ENCODE measurements at places on chromosomes 13 and 19.

- no peak for DNase-seq
Measured at GRCh38 chr13:33087091-33087490, 70.9 kb downstream of the KL start.

DNA sequence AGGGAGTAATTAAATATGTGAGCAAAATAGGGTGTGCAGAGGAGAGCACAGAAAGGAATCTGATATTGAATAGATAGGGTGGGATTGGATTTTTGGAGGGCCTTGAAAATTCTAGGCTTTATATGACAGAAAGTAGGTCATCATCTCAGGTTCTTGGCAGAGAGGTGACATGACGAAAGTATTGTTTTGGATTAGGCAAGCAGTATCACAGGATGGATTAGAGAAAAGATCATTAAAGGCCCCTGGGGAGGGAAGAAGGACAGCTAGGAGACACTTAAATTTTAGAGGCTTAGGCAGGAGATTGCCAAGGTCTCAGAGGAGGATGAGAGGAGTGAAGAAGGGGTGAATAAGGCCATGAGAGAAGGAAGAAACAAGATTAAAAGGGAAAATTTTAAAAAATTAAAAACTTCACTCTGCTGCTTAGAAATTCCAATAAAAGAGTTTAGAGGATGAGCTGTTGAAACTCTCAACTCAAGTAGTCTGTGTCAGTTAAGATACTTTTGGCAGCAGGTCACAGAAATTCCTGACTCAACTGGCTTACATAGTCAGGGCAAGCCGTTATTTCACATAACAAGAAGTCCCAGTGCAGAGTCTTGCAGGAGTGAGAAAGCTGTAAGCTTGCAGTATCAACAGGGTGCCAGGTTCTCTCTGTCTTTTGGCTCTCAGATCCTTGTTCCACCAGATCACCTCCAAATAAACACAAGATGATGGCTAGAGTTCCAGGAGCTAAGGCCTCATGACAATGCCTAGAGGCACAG, 8.8 kb downstream of the GPC6 start:
- no peak for DNase-seq

DNA sequence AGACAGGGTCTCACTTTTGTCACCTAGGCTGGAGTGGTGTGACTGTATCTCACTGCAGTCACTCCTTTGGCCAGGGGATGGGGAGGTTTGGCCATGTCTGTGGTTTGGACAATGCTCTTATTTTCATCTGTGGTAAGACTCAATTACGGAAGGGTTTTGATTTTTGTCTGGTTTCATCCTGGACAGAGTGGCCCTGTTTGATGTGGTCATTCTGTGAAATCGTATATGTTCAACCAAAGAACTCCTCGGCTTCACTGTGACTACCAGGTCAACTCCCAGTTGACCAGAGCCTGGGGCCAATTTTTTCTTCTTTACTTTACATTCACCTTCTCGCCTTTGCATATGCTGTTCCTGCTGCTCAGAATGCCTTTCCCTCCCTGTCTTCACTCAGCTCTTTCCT, 6.8 kb upstream of the CCDC124 start:
- DNase-seq = no peak

- DNase-seq = no peak
Measured at GRCh38 chr13:113991191-113991669, 17.4 kb upstream of the C13orf46 start.

DNA sequence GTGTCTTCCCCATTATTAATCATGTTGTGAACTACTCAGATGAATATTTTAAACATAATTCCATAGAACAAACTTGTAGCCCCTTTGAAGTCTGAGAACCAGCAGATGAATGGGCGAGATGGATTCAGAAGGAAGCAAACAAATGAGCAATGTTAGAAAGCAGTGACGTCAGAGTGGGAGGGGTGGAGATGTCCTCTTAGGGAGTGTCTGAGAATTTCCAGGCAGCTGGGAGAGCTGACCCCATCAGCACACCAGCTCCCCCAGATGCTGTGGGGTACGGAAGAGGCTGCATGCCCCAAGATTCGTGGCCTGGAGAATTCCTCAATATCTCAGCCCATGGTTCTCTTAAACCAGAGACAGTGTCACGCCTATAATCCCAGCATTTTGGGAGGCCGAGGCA, 68.6 kb downstream of the DPF1 start:
- no peak for DNase-seq

- no peak for DNase-seq
Measured at GRCh38 chr13:38697628-38698333, 10.9 kb downstream of the FREM2 start.

All from NCI-H1436 treated with DMSO at 0.1 percent for 48 hours (cell line).